ENCODE measurements at places on chromosomes 5 and 9.

GRCh38 chr9:90141723-90142122 is 500.9 kb downstream of the DIRAS2 start:
- DNase-seq, result no peak

- no peak for DNase-seq
Observed at GRCh38 chr9:15253197-15253596, 53.8 kb downstream of the TTC39B start.

DNA sequence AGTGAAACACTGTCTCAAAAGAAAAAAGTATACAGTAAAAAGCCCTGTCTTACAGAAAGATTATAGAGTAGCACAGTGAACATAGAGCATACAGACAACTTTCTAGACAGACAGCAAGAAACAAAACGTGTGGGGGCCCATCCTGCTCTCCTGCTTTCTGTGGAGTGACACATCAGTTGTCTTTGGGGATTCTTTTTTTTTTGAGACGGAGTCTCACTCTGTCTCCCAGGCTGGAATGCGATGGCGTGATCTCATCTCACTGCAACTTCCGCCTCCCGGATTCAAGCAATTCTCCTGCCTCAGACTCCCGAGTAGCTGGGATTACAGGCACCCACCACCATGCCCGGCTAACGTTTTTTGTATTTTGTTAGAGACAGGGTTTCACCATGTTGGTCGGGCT is 14.9 kb downstream of the CDHR2 start:
- no peak for DNase-seq

- DNase-seq, result no peak
Observed at GRCh38 chr5:1479581-1480188, 34.4 kb upstream of the SLC6A3 start.

DNA sequence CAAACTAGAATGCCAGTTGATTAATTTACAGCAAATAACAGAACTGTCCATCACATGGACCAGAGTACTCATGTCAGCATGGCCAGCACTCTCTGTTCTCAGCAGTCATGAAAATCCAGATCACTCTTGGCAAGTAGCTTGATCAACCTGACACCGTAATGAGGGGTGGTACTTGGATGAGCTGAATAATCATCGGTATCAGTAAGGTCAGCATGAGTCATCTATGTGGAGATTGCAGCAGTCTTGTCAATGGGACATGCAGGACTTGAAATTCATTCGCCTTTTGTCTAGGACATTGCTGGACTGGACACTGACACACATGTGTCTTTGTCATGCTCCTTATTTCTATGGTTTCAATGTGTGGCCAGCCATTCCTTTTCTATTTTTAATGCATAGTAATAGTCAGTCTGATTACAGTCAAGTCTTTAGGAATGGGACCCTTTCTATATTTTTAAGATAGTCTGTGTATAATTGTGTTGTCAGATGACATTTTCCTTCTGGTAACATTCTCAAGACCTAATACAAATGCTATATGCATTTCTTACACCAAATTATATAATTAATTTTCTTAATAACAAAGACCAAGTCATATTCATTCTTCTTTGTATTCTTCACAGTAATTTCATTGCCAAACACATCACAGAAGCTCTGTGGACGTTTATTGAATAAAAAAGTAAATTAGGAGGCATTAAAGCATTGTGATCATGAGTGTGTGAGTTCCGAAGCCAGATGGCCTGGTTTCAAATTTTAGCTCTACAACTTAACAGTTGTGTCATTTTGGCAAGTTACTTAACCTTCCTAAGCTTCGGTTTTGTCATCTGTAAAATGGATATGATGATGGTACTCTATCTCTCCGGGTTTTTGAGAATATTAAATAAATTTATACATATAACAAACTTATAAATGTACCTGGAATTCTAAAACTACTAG is 57.4 kb downstream of the ADAMTSL1 start:
- no peak for DNase-seq

DNA sequence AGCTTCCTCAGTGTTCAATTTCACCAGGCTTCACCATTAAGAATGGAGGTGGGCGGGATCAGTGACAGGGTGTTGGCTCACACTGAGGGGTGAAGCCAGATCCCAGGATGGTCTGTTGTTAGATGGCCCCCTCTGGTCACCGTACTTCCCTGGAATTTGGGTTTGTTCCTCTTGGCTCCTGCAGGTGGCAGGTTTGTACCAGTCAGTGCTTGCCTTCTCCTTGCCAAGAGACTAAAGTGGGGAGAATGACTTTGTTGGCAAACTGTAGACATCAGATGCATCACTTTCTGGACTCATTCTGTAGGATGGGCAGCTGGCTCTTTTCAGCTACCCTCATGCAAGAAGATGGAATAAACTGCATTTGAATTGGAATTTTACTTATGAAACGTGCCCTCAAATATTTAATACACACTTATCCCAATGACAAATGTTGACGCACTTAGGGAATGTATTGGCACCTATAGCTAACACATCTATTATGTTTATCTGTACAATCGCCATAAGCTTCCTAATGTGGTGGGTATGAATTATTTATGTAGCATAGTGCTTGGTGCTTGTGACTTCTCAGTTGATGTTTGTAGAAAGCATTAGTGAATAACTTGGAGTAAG is 31.4 kb upstream of the ANKRD55 start:
- no peak for DNase-seq

DNA sequence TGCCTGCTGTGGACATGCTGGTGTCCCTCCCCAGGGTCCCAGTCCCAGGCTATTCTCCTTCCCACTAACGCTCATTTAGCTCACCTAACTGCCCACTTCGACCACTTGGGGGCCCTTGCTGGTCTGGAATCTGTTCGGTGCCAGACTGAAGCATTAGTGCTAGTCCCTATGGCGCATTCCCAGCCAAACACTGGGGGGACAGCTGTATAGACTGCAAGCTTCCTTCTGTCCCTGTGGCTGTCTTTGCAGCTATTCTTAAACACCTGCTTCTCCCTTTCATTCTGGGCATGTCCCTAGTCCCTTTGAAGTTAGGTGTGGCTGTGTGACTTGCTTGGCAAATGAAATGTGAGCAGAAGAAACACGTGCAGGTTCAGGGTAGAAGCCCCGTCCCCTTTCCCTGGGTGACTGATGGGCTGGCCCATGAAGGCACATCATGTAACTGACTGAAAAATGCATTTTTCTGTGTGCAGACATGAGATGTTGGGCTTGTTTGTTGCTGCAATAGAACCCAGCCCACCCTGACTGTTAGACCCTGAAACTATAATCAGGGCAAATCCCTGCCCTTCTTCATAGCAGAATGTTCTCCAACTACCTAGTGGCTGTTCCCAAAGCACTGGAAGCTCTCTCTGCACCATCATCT is 134.4 kb downstream of the BARX1 start:
- DNase-seq, result no peak

DNA sequence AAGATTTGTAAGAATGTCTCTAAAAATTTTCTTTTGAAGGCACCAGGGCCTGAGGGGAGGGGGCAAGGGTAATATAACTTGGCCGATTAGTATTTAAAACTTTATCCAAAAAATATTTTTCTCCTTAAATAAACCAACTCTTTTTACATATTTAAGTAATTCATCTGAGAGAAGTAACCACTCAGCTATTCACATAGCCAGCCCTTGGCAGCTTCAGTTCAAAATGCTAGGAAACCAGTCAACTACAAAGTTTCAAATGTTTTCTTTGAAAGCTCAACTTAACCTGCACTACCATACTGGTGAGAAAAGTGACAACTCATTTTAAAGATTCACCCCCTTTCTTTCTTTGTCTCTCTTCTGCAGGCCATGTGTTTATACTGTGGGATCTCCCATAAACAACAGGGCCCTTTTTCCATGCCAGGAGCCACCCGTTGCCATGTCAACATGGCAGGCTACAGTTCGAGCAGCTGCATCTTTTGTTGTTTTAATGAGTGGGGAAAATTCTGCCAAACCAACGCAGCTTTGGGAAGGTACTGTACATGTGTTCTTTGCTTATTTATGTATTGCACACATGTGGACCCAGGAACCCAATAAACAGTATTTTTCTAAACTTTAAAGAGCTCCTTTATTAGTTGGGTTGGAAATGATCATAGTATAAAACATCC is 46.3 kb downstream of the AOPEP start:
- DNase-seq, result no peak

DNA sequence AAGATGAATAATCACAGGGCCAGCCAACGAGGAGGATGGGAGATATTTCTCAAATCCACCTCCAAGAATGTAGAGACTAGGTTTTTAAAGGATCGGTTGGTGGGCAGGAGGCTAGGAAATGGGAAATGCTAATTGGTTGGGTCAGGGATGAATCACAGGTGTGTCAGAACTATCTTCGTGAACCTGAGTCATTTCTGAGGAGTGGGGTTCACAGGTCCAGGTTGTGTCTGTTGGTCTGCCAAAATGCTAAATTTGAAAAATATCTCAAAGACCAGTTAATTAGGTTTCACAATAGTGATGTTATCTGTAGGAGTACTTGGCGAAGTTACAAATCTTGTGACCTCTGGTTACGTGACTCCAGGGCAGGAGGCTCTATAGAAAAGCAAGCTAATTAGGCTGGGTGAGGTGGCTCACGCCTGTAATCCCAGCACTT is 2.6 kb upstream of the PLAA start:
- DNase-seq, result no peak

GRCh38 chr5:5453131-5453530 is 30.7 kb downstream of the ICE1 start:
- no peak for DNase-seq

DNA sequence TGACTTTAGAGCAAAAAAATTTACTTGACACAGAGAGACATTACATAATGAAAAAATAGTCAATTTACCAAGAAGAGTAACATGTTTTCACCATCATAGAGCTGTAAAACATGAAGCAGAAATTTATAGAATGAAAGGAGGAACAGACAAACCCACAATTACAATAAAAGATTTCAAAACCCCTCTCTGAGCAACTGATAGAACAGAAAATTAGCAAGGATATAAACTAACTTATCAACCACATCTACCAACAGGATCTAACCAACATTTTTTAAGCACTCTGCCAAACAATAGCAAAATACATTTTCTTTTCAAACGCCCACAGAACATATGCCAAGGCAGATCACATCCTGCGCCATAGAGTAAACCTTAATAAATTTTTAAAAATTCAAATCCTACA is 17.9 kb downstream of the SLCO4C1 start:
- no peak for DNase-seq
